Chondrocyte (in vitro differentiated cells): ENCODE measurements at places on chromosomes 1 and 21. TPM values are rescaled to one million over a fixed set of nuclear protein-coding genes. Genes with fewer than 3 reads are reported as not detected.

CCDC185 gene
- total RNA-seq, result not detected in 3 replicates

DNA sequence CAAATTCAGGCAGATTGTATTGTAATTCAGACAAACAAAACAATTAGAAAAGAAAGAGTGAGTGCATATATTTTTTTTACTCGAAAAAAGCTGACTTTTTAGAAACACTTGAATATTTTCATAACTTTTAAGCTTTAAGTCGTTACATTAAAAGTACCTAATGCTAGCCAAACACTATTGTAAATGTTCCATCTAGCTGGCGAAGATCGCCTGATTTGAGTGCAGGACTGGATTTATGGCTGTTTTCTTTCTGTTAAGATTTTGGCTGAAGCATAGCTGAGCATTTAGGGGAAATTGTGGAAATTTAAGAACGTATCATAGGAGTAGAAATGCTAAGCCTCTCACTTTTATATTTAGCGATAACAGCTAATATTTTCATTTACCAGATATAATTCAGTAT is 24.6 kb downstream of the LRRC7 start:
- peaks cover 22% of the 10 kb centered on the region for H3K27me3 ChIP-seq
- no peak for DNase-seq
- no peak overlapping the region for H3K4me3 ChIP-seq
- no peaks in the 10 kb centered on the region for H3K36me3 ChIP-seq
- H3K4me1 ChIP-seq, result no peaks in the 10 kb centered on the region

CELSR2 gene
- total RNA-seq, result 8.6 to 10.3 TPM (median 9.9 TPM) in 3 replicates

DNA sequence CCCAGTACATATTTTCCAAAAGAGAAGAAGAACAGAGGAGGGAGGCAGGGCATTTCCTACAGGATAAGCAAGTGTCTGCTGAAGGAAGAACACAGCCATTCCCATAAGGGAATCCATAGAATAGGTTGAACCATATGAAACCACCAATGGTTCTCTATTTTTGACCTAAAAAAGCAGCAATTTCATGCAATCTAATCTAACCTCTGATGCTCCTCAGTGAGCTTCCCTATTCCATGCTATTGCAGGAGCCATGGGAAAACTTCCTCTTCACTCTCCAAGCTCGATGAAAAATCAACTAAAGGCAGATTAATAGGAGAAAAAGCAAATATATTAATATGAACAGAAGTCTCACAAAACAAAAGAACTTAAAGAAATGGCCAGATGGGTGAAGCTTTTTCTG is 50.5 kb downstream of the SIPA1L2 start:
- H3K4me1 ChIP-seq, result peaks cover 12% of the 10 kb centered on the region
- peaks cover 2% of the 10 kb centered on the region for H3K36me3 ChIP-seq
- H3K27me3 ChIP-seq, result no peaks in the 10 kb centered on the region
- H3K27ac ChIP-seq, result no peak overlapping the region
- H3K4me3 ChIP-seq, result no peak overlapping the region

CELA2A gene
- not detected in 3 replicates for total RNA-seq

- no peak overlapping the region for H3K27ac ChIP-seq
- peaks cover 7% of the 10 kb centered on the region for H3K4me1 ChIP-seq
- H3K4me3 ChIP-seq, result no peak overlapping the region
- no peak for DNase-seq
Measured at GRCh38 chr1:172980456-172980855, 70.3 kb downstream of the TNFSF18 start.

TRPM2 gene
- total RNA-seq, result 0.21 to 0.32 TPM in 2 of 3 replicates, not detected in the other

SLC25A24 gene
- 40.9 to 43.4 TPM (median 42.7 TPM) in 3 replicates for total RNA-seq

SLC9A1 gene
- 53.9 to 55.4 TPM (median 54.6 TPM) in 3 replicates for total RNA-seq

- no peak for DNase-seq
- no peaks in the 10 kb centered on the region for H3K27me3 ChIP-seq
- peaks cover 16% of the 10 kb centered on the region for H3K36me3 ChIP-seq
- peaks cover 5% of the 10 kb centered on the region for H3K4me1 ChIP-seq
- no peak overlapping the region for H3K27ac ChIP-seq
Measured at GRCh38 chr1:151892190-151892589, 17.1 kb downstream of the THEM4 start.

DNA sequence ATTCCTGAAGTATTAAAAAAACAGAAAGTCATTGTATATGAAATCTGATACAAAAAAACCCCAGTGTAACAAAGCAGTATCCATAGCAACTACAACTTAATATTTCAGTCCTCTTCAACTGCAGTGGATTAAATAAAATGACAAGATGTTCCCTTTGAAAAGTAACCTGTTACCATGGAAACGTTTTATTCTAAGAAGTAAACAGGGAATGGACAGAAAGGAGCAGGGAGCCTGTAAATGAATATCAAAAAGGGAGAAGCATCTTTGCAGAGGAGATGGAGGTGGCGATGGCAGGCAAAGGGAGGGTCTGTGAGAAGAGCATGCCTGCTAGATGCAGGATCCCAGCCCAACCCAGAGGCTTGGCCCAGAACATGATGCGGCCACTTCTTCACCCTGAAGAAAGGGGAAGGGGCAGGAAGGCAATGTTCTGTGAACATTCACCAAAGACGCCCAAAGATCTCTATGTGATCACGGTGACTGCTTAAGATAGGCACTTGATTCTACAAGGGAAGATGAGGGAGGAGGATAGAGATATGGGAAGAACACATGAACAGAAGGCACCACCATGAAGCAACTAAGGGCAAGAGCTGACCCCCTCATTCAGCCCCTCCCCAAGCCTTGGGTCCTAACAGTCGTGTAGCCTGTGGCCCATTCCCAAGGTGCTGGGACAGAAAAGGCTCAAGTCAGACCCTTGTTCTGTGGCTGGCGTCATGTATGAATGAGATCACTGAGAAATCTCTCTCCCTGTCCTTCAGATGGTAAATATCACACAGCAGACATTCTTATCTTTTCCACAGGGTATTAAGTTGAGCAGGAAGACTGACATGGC is 200.0 kb downstream of the SLC45A1 start:
- peak overlapping the region; percentile 90 for H3K27ac ChIP-seq
- H3K4me1 ChIP-seq, result peaks cover 20% of the 10 kb centered on the region
- no peaks in the 10 kb centered on the region for H3K27me3 ChIP-seq
- H3K36me3 ChIP-seq, result peaks cover 3% of the 10 kb centered on the region
- DNase-seq, result no peak
- H3K4me3 ChIP-seq, result no peak overlapping the region

GRCh38 chr21:35635261-35635660 is 425.1 kb downstream of the SETD4 start:
- DNase-seq, result no peak
- H3K36me3 ChIP-seq, result no peaks in the 10 kb centered on the region
- no peaks in the 10 kb centered on the region for H3K27me3 ChIP-seq
- no peak overlapping the region for H3K27ac ChIP-seq
- no peak overlapping the region for H3K4me3 ChIP-seq

IL22RA1 gene
- total RNA-seq, result not detected in 3 replicates

GRCh38 chr1:14661222-14661621 is 62.7 kb downstream of the KAZN start:
- H3K27me3 ChIP-seq, result peaks cover 8% of the 10 kb centered on the region
- H3K36me3 ChIP-seq, result no peaks in the 10 kb centered on the region
- no peaks in the 10 kb centered on the region for H3K4me1 ChIP-seq
- DNase-seq, result no peak
- no peak overlapping the region for H3K27ac ChIP-seq

SPATA45 gene
- total RNA-seq, result 0.47 to 1.3 TPM in 2 of 3 replicates, not detected in the other

FAAH gene
- total RNA-seq, result 7.0 to 15.0 TPM (median 14.1 TPM) in 3 replicates

DNA sequence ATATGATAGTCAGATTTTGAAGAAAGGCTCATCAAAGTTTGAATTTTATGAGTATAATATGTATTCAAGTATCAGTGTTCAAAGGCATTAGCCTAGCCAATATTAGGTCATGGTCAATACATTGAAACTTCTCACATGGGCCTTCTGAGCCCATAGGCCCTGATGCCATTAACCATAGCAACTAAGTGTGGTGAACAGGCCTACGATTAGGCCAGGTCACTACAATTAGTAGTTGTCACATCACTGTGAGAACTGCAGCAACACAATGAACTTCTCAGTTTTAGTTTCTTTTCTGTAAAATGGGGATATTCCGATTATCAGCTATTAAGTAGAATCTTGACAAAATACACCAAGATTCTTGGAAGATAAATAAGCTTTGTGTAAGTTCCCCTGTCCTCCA is 30.0 kb downstream of the CELF3 start:
- DNase-seq, result no peak
- H3K4me3 ChIP-seq, result no peak overlapping the region
- peaks cover 6% of the 10 kb centered on the region for H3K36me3 ChIP-seq
- H3K4me1 ChIP-seq, result peaks cover 6% of the 10 kb centered on the region
- no peaks in the 10 kb centered on the region for H3K27me3 ChIP-seq
- H3K27ac ChIP-seq, result no peak overlapping the region

CFHR3 gene
- 0.31 TPM in 1 of 3 replicates, not detected in the others for total RNA-seq

GRCh38 chr1:228226956-228227791 is 19.3 kb downstream of the OBSCN start:
- H3K27me3 ChIP-seq, result no peaks in the 10 kb centered on the region
- no peak for DNase-seq
- no peak overlapping the region for H3K4me3 ChIP-seq
- peaks cover 4% of the 10 kb centered on the region for H3K4me1 ChIP-seq
- H3K36me3 ChIP-seq, result peaks cover 20% of the 10 kb centered on the region
